Astrocyte of the hippocampus (primary cell): ENCODE measurements at places on chromosomes 7 and 10.

- DNase-seq: no peak
Measured at GRCh38 chr10:75773813-75774782, 342.7 kb downstream of the LRMDA start.

- DNase-seq: no peak
Measured at GRCh38 chr10:104036069-104036384, 49.7 kb downstream of the COL17A1 start.

GRCh38 chr7:73966062-73966940 lies 61.7 kb upstream of the ELN start:
- no peak for DNase-seq

- DNase-seq: peak; percentile 96
Measured at GRCh38 chr7:24821045-24821753, 63.9 kb upstream of the GSDME start.

DNA sequence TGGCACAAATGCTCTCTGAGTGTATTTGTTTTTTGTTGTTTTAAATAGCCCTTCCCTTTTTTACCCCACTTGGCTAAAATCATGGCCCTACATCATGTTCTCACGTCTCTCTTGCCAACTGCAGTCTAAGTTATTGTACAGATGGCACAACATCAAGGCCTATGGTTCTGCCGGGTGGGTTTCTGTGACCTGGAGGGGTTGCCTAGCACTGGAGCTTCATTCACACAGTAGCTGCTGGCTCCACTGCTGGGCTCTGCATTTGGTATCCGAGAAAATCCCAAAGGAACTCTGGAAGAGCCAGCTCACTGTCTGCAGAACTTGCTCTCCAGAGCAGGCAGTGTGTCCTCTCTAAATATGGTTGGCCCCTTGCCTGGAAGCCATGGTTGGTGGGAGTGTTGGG lies 120.6 kb downstream of the LRRC4 start:
- DNase-seq: no peak

DNA sequence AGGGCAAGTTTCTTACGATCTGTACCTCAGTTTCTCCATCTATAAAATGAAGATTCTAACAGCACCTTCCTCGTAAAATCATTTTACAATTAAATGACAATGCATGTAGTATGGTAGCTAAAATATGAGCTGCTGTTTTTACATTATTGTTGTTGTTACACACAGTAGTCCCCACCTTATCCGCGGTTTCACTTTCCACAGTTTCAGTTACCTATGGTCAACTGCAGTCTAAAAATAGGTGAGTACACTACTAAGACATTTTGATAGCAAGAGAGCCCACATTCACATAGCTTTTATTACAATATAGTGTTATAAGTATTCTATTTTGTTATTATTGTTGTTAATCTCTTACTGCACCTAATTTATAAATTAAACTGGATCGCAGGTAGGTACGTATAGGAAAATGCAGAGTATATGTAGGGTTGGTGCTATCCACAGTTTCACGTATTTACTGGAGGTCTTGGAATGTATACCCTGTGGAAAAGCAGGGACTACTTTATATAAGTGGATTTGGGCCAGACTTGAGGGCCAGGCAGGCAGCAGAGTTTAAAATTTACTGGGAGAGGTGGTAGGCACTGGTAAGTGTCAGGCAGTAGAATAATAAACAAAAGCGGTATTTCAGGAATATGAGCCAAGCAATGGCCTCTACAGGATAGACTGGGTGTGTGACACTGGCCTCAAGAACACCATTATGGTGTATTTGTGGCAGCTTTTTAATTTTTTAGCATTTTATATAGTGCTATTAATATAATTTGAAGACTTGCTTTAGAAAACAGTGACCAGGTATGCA lies 10.2 kb downstream of the DNMBP start:
- no peak for DNase-seq

- DNase-seq: no peak
Measured at GRCh38 chr10:79264942-79265341, 82.3 kb upstream of the PPIF start.

DNA sequence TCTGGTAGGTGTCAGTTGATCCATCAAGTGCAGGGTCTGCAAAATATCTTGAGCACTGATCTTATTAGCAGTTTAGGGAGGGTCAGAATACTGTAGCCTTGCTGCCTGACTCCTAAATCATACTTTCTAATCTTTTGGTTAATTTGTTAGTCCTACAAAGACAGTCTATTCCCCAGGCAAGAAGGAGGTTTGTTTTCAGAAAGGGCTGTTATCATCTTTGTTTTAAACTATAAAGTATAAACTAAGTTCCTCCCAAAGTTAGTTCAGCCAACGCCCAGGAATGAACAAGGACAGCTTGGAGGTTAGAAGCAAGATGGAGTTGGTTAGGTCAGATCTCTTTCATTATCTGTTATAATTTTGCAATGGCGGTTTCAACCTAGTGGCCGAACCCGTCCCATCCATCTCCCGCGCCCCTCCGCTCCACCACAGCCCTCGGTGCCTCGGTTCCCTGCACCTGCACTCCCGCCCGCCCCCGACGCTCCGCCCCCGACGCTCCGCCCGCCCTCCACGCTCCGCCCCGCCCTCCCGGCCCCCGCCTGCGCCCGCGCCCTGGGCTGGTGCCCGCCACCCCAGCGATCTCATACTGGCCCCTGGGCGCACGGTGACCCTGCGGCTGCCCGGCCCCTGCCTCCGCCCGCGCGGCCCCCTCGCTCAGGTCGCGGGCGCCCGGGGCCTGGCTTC lies at the start of gene ADCK2:
Gene ADCK2, plus strand, starts transcription at position 564 of the 681 bp plus-strand sequence. CDS start 386 bp downstream, outside the sequence.
- DNase-seq: no peak

GRCh38 chr10:14066106-14066505 lies 264.6 kb downstream of the FRMD4A start:
- no peak for DNase-seq

GRCh38 chr7:46750321-46750865 lies 829.3 kb upstream of the IGFBP3 start:
- no peak for DNase-seq

DNA sequence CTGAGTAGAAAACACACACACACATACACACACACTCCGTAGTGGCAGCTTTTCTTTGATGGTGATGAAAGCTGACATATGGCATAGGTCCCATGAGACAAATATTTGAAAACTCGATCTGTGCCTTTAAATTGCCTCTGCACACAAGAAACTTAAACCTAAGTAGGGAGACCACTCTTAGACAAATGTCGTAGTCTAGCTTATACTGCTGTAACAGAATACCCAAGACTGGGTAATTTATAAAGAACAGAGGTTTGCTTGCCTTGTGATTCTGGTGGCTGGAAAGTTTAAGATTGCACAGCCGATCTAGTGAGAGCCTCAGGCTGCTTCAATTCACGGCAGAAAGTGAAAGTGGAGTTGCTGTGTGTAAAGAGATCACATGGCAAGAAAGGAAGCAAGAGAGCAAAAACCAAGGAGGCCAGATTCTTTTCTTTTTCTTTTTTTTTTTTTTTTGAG lies 489.4 kb upstream of the SORCS1 start:
- DNase-seq: peak; percentile 1

DNA sequence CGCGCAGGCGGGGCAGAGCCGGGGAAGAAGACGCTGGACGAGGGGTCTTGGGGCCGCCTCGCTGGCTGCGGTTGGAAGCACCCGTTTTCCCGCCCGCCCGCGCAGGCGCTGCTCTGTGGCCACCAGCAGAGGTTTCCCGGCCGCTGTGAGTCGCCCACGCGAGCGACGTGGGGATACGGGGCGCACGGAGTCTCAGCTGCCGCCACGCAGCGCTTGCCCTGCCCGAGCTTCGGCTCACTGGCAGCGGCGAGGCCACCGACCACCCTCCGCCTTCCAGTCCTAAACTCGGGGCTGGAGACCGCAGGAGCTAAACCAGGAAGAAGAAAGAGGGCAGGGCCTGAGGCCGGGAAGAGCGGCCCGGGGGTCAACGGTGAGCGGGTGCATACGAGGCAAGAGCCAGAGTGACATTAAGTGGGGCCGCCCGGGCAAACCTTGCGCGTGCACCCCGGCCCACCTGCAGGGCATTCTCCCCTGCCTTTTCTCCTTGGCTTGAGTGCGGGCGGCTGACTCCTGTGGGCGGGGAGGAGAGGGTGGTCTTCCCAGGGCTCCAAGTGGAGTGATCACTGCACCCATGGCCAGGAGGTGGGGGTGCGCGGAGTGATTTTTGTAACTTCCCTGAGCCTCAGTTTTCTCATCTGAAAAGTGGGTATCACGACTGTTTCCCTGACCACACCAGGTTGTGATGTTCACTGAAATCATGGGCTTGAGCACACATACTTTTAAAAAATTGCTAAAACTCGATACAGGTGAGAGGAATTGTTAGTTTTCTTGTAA lies 7.1 kb upstream of the EMX2 start:
- peak; percentile 64 for DNase-seq

- DNase-seq: peak; percentile 13
Measured at GRCh38 chr7:15648461-15648961, 38.0 kb downstream of the MEOX2 start.

GRCh38 chr7:13894377-13894776 lies 95.1 kb downstream of the ETV1 start:
- DNase-seq: no peak

GRCh38 chr7:128726059-128726736 lies 13.0 kb upstream of the CALU start:
- no peak for DNase-seq

DNA sequence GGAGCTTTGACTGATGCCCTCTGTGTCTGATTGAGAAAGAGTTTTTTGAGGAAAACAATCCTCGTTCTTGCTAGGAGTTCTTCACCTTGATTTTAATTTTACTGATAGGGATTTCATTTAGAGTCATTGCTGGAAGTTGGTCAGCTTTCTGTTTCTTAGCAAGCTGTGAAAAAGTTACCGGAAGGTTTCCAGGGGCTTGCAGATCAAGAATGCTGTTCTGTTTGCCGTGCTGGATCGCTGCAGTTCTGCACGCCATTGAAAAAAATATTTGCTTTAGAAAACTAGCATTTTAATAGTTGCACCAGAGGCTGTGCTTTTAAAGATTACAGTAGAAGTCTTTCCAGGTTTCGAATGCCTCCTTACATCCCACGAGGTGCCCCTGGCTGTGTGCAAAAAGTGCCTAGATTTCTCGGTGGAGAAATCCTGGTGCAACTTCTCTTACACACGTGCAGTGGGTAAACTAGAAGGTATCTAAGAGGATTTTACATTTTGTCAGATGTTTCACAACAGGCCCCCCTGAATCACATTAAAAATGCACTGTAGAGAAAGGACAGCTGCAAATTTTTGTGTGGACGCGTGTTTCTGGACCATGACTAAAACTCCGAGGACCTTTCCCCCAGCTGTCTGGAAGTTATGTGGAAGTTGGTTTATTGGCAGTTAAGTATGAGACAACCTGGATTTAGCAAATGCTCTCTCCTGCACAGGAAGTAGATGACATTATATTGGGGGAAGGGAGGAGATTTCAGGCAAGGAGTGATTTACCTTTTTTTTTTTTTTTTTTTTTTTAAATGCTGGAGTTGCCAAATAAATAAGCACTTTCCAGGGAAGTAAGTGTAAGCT lies 5.8 kb downstream of the TCF7L2 start:
- DNase-seq: peak; percentile 58

DNA sequence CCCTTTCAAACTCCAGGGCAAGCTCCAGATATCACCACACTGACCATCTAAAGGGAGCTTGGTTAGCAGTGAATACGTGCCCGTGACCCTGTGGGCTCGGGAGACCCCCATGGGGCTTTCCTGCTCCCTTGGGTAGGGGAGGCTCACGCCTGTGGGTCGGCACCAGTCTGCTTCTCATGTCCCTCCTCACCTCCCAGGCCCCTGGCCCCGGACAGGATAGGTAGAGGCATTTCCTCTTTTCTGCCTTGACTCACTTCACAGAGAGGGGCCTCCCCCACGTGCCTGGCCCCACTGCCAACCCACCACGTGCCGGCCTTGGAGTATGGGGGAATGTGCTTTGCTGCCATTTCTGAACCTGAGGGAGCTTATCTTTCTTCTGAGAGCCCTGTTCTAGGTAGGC lies 131.3 kb upstream of the FAM20C start:
- DNase-seq: no peak

DNA sequence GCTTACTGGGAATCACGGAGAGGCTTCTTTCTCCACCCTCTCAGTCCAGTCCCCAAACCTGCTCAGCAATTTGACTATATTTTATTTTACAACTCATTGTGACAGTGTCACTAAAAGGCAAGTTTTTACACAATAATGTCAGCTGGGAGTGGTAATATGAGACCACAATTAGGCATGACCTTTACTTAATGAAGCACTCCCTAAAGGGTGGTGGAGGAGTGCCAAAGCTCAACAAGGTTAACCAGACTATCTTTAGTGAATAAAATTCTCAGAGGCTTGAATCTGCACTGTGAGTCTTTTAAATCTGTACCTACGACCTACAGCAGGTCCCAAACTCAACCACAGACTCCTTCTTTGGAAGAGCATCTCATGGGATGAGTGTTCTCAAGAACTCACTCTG lies 215.6 kb downstream of the TAX1BP1 start:
- no peak for DNase-seq

GRCh38 chr7:14001139-14001538 lies 11.7 kb upstream of the ETV1 start:
- DNase-seq: no peak

DNA sequence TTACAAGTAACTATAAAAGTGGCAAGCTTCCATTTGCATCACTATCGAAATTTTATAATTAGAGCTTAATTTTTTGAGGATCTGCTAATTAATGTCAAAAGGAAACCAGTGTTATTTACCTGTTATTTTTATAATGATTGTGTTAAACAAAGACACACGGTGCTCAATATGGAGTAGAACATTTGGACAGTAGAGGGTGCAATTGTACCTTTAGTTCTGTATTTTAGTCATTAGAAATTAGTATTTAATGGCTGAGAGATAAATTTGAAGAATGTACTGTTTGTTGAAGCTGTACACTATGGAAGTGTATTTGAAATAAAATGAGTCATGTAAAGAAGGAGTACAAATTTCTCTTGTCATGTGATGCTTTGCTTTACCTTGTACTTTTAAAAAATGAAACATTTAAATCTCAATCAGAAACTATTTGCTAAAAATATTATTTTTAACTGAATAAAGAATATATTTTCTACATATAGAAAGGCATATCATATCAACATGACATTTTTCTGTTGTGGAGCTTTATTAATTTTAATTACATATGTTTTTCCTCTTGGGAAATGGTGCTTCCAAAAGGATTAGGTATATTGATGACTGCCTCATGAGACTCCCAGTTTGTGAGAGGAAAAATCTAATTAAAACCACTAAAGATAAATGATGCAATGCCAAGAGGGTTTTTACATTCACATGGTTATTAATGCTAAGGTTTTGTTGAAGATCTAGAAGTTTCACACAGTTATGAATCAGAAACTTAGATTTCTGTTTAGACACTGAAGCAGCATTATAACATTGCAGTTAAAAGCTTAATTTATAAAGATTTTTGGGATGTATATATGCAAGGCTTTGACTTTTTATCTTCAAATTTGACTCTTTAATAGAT lies 10.4 kb upstream of the PRKG1 start:
- DNase-seq: peak; percentile 59

- DNase-seq: peak; percentile 2
Measured at GRCh38 chr7:13153742-13154141, 466.3 kb downstream of the ARL4A start.

- DNase-seq: no peak
Measured at GRCh38 chr10:132679640-132680039, 106.3 kb downstream of the NKX6-2 start.

- peak; percentile 15 for DNase-seq
Measured at GRCh38 chr7:43735802-43736603, 6.7 kb upstream of the COA1 start.
